RPMI8226 (cell line): ENCODE measurements at places on chromosomes 1 and 21.

DNA sequence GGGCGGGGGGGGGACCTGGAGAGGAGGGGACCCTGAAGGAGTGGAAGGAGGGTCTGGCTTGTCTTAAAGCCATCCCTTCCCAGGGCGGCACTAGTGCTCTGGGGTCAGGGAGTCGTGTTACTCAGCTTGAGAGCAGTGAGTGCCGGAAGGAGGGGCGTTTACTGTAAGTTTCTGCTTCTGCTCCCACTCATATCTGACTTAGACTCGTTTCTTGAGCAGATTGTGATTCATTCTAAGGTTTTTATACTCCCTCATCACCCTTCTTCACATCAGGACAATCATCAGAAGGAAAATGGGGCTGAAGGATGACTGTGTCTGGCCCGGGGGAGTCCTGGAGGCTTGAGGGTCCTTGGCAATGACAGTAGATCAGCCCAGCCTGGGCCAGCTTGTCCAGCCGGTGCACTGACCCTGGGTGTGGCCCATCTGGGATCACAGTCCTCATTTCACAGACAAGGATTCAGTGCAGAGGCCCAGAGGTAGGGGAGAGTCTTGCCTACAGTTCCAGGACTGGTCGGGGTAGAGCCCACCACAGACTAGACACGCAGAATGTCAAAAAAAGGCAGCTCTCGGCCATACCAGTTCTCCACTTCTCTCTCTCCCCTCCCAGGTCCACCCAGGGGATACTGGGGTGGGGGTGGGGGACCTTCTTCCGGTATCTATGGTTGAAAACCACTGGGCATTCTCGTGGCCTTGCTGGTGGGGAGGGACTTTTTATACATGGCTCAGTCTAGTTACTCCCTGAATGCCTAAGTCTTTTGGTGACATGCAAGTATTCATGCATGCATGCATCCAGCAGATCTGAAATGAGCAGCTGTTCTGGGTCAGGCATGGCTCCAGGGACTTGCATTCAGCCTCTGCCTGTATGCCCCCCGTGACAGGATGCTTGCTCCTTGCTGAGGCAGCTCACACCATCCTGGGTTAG lies 5.1 kb downstream of the TNFRSF8 start:
- DNase-seq = no peak

DNA sequence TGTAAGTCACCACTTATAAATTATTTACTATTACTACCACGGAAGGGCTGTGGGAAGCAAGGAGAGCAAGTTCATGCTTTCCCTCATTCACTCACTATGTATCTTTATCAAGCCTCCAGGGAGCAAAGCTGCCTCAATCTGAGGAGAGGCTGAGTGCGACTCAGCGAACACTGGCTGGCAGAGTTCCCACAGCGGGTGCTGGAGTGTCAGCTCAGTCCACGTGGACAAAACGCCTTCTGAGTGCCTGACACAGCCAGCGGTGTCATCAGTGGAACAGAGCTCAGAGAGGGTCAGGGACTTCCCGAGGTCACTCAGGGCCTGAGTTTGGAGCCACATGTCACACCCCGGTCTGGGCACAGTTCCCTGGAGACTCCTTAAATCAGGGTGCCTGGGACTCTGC lies 16.9 kb downstream of the MATN1 start:
- DNase-seq = peak; percentile 68

GRCh38 chr1:67898033-67898726 lies 64.9 kb upstream of the GNG12 start:
- no peak for DNase-seq

- DNase-seq = no peak
Observed at GRCh38 chr1:30153743-30154449, 569.5 kb downstream of the MATN1 start.
